ENCODE measurements at places on chromosomes 5 and 9.

DNA sequence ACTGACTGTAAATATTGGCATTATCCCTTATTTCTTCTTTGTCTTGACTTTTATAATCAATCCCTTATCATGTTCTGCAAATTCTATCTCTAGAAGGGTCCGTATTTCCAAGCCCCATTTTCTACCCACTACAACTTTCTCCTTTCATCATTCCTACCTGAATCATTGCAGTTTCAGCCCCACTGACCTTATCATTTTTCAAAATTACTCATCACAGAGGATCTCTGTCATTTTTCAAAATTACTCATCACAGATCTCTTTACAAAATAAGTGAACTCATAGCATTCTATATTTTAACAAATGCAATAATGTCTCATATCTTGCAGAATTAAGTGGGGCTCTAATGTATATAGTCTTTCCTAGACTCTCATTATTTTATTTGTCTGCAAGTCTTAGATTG, 256.9 kb upstream of the COX7C start:
- DNase-seq = no peak
- H3K4me1 ChIP-seq = no peaks in the 10 kb centered on the region
- H3K27me3 ChIP-seq = no peaks in the 10 kb centered on the region
- H3K36me3 ChIP-seq = no peaks in the 10 kb centered on the region
- H3K27ac ChIP-seq = no peak overlapping the region
- no peak overlapping the region for H3K4me3 ChIP-seq

GRCh38 chr9:90012949-90013348, 408.1 kb downstream of the GADD45G start:
- no peak overlapping the region for H3K27ac ChIP-seq
- H3K4me3 ChIP-seq = no peak overlapping the region
- no peaks in the 10 kb centered on the region for H3K27me3 ChIP-seq
- DNase-seq = no peak
- H3K36me3 ChIP-seq = no peaks in the 10 kb centered on the region
- H3K4me1 ChIP-seq = no peaks in the 10 kb centered on the region

DNA sequence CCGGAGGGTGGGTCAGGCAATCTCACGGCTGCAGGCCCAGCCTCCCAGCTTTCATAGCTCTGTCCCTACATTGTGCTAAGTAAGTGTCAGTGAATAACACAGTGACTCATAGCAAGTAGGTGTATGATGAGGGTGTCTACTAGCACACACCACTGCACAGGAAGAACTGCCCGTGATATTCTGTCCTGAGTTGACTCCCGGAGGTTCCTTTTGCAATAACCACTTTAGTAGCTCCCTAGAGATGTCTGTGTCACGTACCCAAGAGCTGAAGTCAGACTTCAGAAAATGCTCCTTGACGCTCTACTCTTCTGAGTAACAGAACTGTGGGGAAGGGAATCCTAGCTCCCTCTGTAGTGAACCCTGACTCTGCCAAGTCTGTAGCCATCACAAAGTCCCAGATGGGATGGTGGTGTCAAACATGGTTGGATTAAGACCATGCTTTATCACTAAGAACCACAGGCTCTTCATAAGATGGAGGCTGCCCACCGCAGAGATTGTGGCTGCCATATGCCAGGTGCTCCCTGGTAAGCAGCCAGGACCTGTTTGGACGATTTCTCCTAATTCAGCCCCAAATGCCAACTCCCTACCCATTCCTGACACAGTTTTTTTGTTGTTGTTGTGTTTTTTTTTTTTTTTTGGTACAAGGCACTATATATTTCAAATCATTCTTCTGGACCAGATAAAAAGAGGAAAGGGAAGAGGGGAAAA, 352.6 kb upstream of the PANK3 start:
- DNase-seq = no peak
- no peaks in the 10 kb centered on the region for H3K27me3 ChIP-seq
- no peak overlapping the region for H3K27ac ChIP-seq
- no peak overlapping the region for H3K4me3 ChIP-seq

GRCh38 chr9:14437354-14438231, 123.7 kb upstream of the NFIB start:
- H3K27ac ChIP-seq = no peak overlapping the region
- no peak overlapping the region for H3K4me3 ChIP-seq
- DNase-seq = no peak
- no peaks in the 10 kb centered on the region for H3K27me3 ChIP-seq

GRCh38 chr9:35729700-35730485, 2.1 kb downstream of the TLN1 start:
- peak overlapping the region; percentile 91 for H3K4me3 ChIP-seq
- H3K27ac ChIP-seq = peak overlapping the region; percentile 1
- DNase-seq = peak; percentile 90
- H3K27me3 ChIP-seq = no peaks in the 10 kb centered on the region
- peaks cover 41% of the 10 kb centered on the region for H3K4me1 ChIP-seq

All from GM23338 (cell line).